Stimulated activated CD8-positive, alpha-beta memory T cell treated with anti-CD3 and anti-CD28 coated beads, Interleukin-7, amount 100 ng/mL, for 1 hour (primary cell): ENCODE measurements at places on chromosomes 11 and 22.

GRCh38 chr11:28673691-28674432 is 565.7 kb downstream of the METTL15 start:
- DNase-seq = no peak

GRCh38 chr11:14376920-14377319 is 17.9 kb upstream of the RRAS2 start:
- no peak for DNase-seq

DNA sequence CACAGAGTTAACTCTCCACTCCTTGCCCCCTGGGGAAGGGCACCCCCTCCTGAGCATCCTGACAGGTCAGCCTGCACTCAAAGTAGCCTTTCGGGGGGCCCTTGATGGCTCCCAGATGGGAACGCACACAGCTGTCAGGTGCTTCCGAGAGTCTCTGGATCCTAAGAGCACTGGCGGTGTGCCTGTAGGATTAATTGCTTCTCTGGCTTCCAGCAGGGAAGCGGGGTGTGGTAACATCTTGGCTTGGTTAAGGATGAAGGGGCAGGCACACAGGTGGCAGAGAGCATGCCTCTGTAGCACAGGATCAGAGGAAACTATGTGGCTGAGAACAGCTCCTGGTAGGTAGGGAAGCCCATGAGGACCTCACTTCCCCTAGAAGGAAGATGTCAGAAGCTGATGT is 199.8 kb downstream of the MIAT start:
- no peak for DNase-seq

GRCh38 chr11:29801561-29801960 is 215.3 kb downstream of the KCNA4 start:
- DNase-seq = no peak

GRCh38 chr11:63553759-63554158 is 9.4 kb downstream of the PLAAT2 start:
- DNase-seq = no peak

GRCh38 chr11:69204941-69205742 is 49.4 kb downstream of the SMIM38 start:
- no peak for DNase-seq

DNA sequence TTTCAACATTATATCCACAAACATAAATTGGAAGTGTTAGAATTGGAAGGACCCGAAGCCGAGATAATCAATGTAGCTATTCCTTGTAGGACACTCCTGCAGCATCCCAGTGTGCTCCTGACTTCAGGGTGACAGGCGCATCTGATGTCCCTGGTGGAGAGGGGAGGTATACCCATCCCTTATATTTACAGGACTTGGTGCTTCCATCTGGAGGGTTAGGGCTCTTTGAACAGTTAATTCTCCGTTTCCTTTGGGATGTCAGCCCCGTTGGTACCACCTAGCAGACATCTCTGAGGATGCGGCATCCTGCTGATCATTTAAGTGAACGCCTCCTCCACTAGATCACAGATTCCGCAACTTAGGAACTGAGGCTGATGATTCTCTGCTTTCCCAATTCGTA is 451.3 kb downstream of the OPCML start:
- no peak for DNase-seq

DNA sequence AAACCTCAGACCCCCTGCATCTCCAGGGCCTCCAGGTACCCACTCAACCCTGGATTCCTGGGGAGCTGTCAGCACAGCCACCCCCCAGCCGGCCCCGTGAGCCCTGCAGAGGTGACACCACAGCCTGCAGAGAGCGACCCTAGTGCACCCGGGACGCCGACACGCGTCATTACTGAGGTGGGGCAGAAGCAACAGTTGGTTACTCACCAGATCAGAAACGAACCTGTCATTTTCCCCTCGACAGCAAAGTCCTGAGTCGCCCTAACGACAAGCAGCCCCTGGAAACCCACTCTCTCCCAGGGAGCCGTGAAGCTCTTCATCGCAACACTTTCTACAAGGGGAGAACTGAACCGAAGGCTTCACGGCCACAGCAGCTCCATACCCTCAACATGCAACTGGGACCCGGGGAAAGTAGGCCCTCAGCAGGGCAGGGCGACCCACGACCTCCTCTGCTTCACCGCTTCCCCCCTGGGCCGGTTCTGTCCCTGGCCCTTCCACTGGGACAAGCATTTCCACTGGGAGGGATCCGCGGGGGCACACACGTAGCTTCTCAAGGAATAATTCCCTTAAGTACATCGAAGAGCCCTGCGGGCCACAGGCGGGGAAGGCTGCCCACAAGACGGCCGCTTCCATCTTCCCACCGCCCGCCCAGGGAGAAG is 1.6 kb downstream of the BRD1 start:
- peak; percentile 40 for DNase-seq

- no peak for DNase-seq
Observed at GRCh38 chr11:11958403-11959231, 49.8 kb downstream of the DKK3 start.

- DNase-seq = no peak
Observed at GRCh38 chr22:35328472-35328885, 28.8 kb downstream of the TOM1 start.

DNA sequence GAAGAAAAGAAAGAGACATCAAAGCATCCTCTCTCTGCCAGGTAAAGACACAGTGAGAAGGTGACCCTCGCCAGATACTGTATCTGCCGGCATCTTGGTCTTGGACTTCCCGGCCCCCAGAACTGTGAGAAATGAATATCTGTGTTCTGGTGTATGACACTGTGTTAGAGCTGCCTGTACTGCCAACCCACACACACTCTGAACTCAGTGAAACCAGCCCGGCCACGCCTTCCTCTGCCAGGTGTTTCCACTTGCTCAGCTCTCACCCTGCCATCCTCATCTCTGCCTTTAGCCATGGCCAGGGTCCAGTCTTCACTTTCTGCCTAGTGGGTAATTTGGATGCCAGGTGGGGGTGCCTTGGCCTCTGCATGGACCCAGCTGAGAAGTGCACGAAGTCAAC is 24.0 kb downstream of the CBX7 start:
- no peak for DNase-seq

GRCh38 chr11:14229472-14229871 is 129.5 kb downstream of the RRAS2 start:
- no peak for DNase-seq

DNA sequence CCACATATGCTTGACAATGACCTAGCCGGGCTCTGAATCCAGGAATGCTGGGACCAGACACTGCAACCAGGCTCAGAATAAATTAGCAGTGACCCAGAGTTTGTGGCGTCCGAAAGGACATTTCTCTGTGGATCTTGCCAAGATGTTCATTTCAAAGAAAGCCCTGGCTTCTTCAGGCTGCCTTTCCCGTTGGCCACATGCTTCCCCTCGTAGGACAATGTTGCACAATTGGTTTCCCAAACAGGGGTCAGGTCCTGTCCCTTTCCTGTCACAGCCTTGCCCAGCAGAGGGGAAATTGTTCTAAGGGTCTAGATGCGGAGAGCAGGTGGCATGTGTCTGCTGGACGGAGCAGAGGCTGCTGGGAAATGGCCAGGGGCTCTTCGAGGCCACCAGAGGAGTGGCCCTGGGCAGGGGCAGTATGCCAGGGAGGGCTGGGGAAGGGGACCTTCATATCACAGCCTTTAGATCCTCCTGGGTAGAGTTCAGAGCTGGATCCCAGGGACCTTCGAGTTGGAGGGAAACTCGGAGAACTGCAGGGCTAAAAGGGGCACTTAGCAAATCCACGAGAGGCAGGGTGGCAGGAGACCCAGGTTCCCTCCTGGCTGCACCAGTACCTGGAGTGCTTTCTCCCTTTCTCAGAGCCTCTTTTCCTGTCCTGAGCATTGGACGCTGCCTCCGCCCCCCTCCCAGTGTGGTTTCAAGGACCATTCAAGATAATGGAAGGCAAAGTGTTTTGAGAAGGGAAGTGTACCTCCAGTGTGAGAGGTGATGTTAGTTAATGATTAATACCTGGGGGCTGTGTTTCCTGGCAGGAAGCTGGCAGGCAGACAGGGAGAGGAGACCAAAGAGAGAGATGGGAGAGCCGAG is 42.3 kb downstream of the C11orf96 start:
- no peak for DNase-seq

GRCh38 chr11:122869622-122870021 is 12.9 kb upstream of the JHY start:
- DNase-seq = no peak

- no peak for DNase-seq
Observed at GRCh38 chr11:95791709-95792033, 1.4 kb downstream of the CEP57 start.

DNA sequence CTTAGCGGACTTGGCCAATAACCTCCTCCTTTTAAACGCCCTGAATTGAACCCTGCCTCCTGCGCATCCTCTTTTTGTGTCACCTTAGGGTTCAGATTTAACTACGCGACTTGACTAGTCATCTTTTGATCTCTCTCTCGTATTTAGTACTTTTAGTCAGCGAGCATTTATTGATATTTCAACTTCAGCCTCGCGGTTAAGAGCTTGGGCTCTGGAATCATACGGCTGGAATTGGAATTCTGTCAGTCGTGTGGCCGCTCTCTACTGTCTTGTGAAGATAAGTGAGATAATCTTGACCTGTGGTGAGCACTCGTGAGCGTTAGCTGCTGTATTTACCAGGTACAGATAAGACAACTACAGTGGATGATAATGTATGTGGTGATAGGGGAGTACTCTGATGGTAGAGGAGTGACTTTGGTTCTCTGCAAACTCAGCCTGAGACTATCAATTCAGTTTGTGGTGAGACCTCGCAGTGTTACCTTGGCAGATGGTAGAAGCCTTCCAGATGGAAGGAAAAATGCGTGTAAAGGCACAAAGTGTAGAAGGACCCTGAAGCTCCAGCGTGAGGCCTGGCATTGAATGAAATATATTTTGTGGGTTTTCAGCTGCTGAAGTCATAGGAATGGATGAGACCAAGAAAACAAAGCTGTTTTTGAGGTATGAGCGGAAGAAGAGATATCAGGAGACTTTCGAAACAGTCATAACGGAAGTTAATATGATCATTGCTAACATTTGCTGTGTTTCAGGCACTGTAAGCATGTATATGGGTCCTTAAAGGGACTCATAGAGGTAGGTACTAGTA is 682 bp downstream of the ATM start:
- DNase-seq = no peak

DNA sequence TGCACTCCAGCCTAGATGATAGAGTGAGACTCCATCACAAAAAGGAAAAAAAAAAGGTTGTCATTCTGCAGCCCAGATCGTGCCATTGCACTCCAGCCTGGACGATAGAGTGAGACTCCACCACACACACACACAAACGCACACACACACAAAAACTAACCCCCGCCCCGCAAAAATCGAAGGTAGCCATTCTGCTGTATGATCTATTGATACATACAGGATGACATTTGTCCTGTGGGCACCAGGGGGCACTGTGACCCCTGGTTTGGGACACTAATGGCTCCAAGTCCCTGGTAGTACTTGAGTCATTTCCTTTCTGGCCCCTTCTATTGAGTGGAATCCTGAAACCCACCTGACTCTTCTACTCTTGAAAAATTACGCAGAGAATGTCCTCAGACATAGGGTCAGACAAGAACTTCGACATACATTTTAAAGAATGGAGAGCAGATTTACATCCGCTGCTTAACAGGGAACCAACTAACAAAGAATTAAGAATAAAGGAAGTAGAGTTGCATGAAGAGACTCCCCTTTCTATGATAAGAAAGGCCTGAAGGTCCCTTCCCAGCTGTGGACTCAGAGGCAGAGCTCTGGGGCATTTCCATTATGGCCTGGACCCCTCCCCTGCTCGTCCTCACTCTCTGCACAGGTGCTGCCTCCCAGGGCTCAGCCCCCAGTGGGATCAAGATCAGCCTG is 35.0 kb upstream of the PRAME start:
- peak; percentile 32 for DNase-seq

DNA sequence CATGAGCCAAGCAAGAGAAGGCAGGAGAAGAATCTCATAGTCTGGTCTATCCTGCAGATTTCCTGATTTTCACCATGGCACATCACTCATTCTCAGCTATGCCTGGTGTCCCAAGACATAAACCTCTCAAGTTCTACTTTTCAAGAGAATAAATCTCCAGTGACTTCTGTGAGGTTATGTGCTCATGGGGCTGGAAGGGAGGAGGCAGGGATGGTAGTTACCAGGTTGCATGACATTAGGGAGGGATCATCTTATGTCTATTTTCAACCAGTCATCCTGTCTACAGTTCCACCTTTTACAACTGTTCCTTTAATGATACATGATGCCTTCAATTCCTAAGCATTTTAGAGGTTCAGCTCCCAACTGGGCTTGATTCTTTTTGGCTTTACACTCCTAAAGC is 297.7 kb downstream of the SOX6 start:
- no peak for DNase-seq

DNA sequence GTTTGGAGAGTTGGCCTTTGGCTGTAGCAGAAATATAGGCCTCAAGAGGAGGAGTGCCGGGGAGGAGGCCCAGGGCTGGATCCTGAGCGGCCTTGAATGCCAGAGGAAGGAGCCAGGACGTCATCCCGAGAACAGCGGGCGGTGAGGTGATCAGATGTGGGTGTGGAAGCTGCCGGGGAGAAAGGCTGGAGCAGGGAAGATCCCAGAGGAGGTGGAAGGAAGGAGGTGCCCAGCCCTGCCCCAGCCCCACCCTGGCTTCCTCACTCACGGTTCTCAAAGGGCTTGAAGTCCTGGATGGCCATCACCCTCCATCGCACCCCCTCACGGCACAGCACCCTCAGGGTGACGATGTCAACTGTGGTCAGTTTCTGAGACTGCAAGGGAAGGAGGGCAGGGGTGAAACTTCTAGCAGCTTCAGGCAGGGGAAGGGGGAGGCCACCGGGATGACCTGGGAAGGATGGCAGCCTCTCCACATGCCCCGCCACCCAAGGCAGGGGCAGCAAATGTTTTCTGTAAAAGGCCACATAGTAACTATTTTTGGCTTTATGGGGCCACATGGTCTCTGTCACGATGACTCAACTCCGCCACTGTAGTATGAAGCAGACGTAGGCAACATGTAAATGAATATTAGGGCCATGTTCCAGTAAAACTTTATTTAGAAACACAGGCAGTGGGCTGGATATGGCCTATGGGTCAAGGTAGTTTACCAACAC is 10.7 kb downstream of the IL2RB start:
- no peak for DNase-seq

DNA sequence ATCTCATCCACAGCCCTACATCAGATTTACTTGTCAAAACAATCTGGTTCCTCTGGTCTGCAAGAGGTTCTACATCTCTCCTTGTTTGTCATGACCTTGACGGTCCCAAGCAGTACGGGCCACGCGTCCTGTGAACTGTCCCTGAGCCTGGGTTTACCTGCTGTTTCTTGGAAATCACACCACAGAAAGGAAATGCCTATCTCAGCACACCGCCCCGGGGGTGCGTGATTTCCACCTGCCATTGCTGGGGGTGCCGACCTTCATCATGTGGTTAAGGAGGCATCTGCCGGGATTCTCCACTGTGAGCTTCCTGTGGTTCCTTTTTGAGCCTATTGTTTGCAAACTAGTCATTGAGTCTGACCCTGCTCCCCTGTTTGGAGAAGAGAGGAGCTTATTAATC is 1363.4 kb downstream of the BRD1 start:
- no peak for DNase-seq
